ENCODE measurements at places on chromosomes 16 and 17.

DNA sequence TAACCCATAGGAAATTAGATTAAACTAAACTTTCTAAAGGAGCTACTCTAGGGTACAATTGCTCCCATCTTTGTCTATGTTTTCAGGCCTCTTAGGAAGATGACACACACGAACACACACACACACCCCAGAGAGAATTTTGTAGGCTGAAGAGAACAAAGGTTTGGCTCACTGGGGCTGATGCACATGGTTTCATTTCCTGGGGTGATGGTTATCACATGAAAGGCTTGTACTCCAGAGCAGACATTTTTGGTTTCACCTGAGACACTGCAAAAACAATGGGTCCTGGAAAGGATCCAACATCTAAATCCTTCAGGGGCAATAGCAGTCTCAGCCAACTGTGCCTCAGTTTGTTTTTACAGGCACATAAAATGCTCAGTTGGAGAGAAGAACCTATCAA is 62.8 kb downstream of the GRB7 start:
- DNase-seq, result no peak

DNA sequence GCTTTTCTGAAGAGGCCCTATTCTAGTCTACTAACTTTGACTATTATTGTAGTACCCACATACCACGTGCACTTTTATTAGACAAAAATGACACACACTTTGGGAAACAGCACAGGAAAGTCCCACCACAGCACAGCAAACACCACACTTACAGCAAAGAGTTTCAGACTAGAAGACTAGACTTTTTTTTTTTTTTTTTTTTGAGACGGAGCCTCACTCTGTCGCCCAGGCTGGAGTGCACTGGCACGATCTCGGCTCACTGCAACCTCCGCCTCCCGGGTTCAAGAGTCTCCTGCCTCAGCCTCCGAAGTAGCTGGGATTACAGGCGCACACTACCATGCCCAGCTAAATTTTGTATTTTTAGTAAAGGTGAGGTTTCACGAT is 20.1 kb downstream of the YWHAE start:
- DNase-seq, result no peak

- DNase-seq, result no peak
Measured at GRCh38 chr16:89704281-89704680, 2.8 kb upstream of the SPATA2L start.

- DNase-seq, result peak; percentile 76
Measured at GRCh38 chr17:78789663-78790181, 7.6 kb upstream of the CYTH1 start.

GRCh38 chr17:47695429-47696376 is 1.7 kb downstream of the TBKBP1 start:
- DNase-seq, result peak; percentile 76

GRCh38 chr17:75759457-75759856 is 5.5 kb downstream of the GALK1 start:
- DNase-seq, result no peak

DNA sequence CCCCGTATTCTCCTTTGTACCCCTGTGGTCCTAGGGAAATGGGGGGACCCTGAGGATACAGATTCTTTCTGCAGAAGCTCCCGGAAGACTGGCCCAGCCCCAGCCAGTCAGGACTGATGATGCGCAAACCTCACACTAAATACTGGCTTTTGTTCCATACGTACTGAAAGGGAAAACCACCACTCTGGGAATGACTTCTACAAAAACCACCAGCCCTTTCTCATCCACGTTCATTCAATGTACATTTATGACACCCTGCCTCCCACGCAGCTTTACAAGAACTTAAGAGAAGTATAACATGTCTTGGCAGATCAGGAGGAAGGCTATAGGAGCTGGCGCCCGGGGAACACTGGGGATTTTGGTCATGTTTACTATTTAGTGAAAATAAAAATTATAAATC is 70.6 kb downstream of the MARCHF10 start:
- no peak for DNase-seq

- no peak for DNase-seq
Measured at GRCh38 chr17:48595278-48595999, 1.9 kb upstream of the HOXB5 start.
